Liver (tissue), 10 donors: ENCODE measurements at places on chromosomes 13 and 19. TPM values are rescaled to one million over a fixed set of nuclear protein-coding genes. Genes with fewer than 3 reads are reported as not detected.

DNA sequence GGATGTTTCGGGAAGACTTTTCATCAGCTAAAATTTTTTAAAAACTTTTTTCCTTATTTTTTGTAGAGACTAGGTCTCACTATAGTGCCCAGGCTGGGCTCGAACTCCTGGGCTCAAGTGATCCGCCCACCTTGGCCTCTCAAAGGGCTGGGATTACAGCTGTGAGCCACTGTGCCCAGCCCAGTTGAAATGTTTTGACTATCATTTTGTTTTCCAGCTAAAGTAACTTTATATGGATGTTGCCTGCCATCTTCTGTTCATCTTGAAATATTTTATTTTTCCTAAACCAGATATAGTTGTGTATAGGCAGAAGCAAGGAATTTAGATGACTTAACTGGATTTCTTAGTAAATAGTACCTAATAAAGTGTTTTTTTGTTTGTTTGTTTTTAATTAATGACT, 7.0 kb downstream of the CAB39L start:
- H3K36me3 ChIP-seq: peaks cover 3% of the 10 kb centered on the region
- no peaks in the 10 kb centered on the region for H3K27me3 ChIP-seq
- DNase-seq: no peak
- H3K4me1 ChIP-seq: no peaks in the 10 kb centered on the region

DNA sequence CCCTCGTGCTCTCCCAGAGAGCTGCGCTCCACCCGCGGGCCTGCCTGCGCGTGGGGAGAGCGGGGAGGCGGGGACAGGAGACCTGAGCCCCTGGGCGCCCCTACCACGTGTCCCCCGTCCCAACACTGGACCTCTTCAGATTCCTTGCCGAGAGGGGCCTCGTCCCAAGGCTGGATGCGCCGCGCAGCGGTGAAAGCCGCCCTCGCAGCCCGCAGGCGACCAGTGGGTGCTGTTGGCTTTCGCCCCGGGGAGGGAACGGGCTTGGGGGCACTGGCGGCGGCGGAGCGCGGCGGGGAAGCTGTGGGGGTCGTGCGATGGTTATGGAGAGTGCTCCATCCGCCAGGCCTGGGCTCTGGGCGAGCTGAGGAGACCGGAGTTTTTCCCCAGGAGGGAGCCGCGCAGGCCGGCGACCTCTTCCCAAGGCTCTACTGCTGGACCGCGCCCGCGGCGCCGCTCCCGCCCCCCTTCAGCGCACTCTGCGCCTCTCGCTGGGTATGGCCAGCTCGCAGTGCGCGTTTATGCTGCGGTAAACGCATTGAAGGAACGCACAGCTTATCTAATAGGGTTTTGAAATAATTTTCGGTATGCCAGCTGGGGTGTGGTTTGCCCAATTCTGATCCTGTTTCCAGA, 17.2 kb upstream of the RNF17 start:
- H3K27me3 ChIP-seq: peaks cover 7% of the 10 kb centered on the region
- H3K36me3 ChIP-seq: no peaks in the 10 kb centered on the region
- H3K4me1 ChIP-seq: peaks cover 16% of the 10 kb centered on the region
- peak overlapping the region; percentile 38 for H3K4me3 ChIP-seq
- H3K27ac ChIP-seq: no peak overlapping the region
- no peak for DNase-seq

KBTBD7 gene
- 10.1 TPM for total RNA-seq

CRTC1 gene
- 1.5 TPM for total RNA-seq

BCAM gene
- total RNA-seq: 87.4 TPM

GRCh38 chr19:19549804-19550464, 11.9 kb downstream of the CILP2 start:
- no peaks in the 10 kb centered on the region for H3K36me3 ChIP-seq
- H3K4me3 ChIP-seq: no peak overlapping the region
- H3K27ac ChIP-seq: no peak overlapping the region
- no peak for DNase-seq

DNA sequence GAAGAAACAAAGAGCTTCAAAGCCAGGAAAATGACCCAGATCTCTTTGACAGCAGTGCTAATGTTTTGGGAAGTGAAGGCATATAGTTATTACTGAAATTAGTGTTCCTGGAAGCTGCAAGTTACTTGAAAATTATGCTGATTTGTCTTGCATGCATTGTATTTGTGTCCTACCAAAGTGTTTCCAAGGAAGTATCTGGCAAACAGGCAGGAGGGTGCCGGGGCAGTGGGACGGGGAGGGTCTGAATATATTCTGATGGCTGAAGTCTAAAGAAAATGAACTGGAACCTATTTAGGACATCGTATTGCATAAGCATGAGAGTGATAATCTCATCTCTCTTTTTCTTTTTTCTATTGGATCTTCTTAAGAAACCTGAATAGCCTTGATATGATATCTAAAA, 9.0 kb downstream of the RNASEH2B start:
- no peak overlapping the region for H3K27ac ChIP-seq
- no peak overlapping the region for H3K4me3 ChIP-seq
- no peaks in the 10 kb centered on the region for H3K36me3 ChIP-seq
- DNase-seq: no peak
- no peaks in the 10 kb centered on the region for H3K27me3 ChIP-seq
- peaks cover 7% of the 10 kb centered on the region for H3K4me1 ChIP-seq

DNA sequence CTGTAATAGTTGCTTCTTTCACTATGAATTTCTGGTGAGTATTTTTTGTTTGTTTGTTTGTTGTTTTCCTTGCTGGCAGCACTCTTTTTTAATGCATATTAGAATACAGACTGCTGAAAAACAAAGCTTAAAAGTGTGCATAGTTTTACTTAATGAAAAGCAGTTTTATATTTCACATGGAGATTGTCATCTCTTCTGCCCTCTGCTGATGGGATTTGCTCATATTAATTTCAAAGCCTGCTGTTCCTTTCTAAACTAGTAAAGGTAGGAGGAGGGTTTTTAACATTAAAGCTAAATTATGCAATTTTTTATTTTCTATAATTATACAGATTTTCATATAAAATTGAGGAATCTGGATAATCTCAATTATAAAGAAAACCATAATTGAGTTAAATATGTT, 692.6 kb upstream of the SLITRK1 start:
- H3K27ac ChIP-seq: no peak overlapping the region
- H3K36me3 ChIP-seq: no peaks in the 10 kb centered on the region
- H3K4me3 ChIP-seq: no peak overlapping the region
- no peaks in the 10 kb centered on the region for H3K27me3 ChIP-seq
- no peak for DNase-seq
